ENCODE measurements at places on chromosomes 11 and 22.

DNA sequence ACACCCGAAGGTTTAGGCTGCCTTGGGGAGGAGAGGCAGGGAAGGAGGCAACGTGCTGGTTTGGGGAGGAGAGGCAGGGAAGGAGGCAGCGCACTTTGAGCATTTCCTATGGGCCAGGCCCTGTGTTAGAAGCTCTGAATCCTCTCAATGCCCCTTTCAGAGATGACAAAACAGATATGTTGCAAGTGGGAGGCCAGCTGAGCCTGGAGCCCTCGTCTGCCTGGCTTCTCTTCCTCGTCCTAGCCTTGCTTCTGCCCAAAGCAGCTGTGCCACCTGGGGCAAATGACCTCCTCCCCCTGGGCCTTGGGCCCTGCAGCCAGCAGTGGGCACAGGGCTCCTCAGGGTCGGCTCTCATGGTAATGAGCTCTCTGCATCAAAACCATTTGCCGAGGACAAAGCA is 15.3 kb upstream of the LRRC32 start:
- no peak for DNase-seq

DNA sequence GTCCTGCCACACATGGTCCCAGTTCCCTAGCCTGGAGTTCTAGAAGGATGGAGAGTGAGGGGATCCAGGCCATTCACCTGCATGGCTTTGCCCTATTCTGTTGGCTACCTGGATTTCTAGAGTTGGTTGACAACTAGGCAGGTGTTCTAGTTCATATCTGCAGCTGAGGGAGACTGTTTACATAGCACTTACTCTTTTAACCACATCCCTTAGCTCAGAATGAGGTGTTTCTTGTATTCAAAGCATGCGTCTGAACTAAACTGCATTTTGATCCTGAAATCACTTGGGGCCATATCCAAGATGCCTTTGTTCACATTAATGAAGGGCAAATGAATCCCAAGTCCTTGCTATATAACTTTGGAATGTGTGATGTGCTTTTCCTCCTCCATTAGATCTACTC is 60.9 kb downstream of the SYT13 start:
- no peak for DNase-seq

GRCh38 chr11:71505781-71506180 is 21.3 kb upstream of the KRTAP5-7 start:
- no peak for DNase-seq

DNA sequence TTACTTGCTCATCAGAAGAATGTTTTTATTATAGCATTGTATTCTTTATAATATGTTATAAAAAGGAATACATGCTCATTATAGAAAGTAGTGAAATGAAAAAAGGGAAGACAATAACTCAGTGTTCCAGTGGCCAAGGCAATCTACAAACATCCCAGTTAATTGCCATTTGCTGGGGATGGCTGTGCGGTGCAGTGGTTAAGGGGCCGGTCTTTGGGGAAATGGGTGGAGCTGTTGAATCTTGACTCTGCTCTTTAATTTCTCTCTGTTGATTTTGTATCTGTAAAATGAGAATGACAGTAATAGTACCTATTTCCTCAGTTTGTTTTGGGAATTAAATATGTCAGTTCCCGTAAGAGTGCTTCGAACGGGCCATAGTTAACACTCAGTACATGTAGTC is 212.7 kb upstream of the TBCEL start:
- DNase-seq: no peak

- no peak for DNase-seq
These were observed 9.3 kb downstream of the KCNJ5 start for GRCh38 chr11:128900468-128900867.

Measured in activated CD8-positive, alpha-beta memory T cell treated with anti-CD3 and anti-CD28 coated beads for 1 hour (primary cell).